CD8-positive, alpha-beta T cell (primary cell): ENCODE measurements at places on chromosomes 1 and 21.

DNA sequence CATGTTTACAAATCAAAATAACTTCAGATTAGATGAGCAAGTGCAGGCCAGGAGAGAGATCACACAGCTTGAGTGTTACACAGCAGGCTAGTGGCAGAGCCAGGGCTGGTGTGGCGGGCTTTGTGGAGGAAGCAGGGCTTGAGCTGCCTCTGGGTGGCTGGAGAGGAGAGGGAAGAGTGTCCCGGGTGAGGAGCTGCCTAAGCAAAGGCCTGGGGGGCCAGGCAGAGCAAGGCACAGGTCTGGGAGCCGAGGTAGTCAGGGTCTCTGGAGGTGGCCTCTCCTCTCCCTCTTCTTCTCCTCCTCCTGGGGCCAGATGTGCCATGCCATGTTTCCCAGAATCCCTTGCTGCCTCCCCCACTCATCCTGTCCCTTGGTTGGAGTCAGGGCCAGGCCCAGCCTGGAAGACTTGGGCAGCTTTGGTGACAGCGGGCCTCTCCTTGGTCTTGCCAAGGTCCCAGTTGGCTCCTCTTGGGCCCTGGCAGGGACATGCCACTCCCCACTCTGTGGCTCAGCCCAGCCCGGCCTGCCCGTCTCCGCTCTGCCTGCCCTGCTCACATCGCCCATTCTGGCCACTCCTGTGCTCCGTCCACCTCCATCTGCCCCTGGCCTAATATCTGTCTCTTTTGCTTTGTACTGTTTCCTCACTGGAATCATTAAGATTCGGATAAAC lies 70.3 kb downstream of the PTPRU start:
- DNase-seq = no peak

GRCh38 chr1:151501474-151501873 lies 9.7 kb upstream of the CGN start:
- no peak for DNase-seq

GRCh38 chr1:214989341-214989740 lies 93.2 kb upstream of the KCNK2 start:
- DNase-seq = no peak

- no peak for DNase-seq
These were observed 44.8 kb upstream of the FMOD start for GRCh38 chr1:203395751-203396150.

DNA sequence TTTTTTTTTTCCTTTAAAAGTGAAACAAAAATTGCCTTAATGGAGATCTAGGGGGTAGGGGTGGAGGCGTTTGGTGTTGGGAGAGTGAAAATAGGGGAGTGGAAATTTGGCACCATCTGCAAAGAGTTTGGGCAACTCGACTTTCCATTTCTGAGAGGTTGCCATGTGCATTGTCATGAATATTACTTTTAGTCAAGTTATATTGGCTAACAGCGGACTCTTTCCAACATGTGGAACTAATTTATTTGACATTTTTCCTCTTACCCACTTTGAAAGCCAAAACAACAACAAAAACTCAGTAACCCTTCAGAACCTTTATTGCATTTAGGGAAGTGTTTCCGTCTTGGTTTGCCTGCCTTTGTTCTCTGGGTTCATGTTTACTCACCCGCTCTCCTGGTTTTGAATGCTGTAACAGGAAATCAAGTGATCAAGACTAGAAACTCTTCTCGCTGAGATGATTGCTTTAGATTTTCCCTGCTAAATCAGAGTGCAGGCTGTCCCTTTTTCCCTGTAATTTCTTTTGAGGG lies 70.4 kb downstream of the CACHD1 start:
- DNase-seq = no peak

GRCh38 chr1:198032668-198033067 lies 115.5 kb downstream of the LHX9 start:
- no peak for DNase-seq

GRCh38 chr1:227849251-227849650 lies 33.8 kb downstream of the PRSS38 start:
- DNase-seq = no peak

DNA sequence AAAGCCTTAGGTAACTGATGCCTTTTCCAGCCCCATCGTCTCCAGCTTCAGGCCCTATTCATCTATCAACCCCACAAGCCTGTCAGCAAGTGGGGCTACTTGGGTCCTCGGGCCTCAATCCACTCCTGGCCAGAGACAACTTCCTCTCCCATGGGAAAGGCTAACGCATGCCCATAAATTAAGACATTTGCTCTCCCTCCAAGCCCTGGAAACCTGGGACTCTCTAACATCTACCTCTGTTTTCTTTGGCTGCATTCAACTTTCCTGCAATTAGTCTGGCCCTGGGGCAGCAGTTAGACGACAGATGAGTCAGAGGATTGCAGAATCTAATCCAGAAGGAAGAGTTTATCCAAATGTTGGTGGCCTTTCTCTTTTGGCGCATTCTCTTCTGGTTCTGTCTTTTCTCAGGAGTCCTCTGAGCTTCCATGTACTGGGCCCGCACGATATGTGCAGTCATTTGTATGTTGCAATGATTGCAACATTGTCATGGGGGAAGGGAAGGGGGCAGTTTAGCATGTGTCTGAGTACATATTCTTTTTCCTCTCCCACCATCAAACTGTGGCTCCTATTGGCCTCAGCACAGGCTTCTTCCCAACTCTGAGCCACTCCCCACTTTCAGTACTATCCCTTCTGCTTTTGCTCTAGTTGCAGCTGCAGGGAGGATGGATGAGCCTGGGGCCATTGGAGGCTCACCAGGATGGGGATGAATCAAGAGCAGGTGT lies 54.4 kb downstream of the NAV1 start:
- no peak for DNase-seq

DNA sequence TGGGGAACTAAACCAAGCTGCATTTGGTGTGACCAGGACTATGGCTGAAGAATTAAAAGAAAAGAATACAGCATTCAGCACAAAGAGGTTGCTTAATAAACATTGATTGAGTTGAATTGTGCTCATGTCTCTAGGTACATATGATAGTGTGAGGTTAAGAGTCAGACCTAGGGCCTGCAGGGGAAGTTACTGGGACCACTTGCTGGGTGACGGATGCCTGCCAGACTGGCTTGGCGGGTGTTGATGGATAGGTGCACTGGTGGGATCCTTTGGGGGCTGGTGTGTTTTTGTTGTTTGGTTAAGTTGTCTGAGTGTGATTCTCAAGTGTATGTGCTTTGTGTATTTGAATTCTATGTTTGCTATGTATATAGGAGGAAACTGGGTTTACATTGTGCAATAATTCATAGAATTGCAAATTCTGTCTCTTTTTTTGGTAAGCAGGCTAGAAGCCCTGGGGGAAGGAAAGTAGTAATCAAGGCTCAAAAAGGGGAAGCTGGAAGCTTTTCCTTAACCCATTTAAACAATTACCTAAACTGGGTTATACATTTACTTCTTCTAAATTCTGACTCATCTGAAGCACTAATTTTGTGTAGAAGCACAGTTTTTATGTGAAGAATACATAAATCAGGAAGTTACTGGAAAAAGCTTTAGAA lies 1.8 kb downstream of the CD101 start:
- DNase-seq = no peak

DNA sequence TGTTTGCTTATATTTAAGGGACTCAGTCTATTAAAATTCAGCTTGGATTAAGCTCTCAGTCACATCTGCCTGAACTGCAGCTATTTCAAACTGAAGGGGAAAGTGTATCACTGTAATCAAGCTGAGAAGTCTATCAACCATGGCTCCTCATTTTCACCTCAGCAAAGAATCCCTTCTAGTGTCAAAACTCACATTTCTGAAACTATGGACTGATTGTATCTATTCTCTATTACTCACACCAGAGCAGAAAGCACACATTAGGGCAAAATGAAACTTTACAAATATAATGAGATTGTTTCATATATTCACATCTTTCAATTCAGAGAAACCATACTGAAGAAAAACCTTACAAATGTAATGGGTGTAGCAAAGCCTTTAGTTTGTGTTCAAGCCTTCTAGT lies 14.6 kb upstream of the C1orf146 start:
- no peak for DNase-seq
